Coronary artery (tissue), 2 donors: ENCODE measurements at places on chromosomes 7 and 10.

DNA sequence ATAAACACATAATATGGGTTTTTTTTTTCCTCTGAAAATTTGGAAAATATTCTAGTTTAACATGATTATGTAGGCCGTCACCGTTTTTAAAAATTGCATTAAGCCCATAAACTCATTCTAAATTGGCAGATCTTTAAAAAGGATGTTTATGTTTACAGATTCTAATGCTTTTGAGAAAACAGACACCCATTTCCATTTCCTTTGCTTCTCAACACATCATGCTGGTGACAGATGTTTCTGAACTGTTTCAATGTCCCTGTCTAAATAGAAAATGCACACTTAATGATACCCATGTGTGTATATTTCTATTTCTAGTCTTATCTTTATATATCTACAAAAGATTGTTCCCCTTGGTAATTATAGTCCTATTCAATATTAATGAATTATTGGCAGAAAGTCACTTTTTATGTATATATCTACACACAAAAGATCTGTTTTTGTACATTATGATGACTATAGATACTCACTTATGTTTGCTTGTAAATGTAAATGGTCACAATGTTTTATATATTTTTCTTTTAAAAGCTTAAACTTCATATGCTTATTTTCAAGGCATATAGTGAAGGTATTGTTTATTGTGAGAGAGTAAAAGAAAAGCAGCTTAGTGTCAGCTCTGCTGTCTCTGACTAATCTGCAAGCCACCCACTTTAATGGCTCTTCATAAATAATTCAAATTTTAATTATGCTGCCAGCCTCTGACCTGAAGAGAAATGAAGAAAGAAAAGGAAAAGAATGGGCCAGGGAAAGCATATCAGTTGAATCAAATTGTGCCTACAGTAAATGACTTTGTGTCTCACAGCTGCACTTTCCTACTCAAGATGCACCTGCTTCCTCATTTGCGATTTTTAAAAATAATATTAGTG, 179.4 kb downstream of the CACNA2D1 start:
- DNase-seq, result no peak

DNA sequence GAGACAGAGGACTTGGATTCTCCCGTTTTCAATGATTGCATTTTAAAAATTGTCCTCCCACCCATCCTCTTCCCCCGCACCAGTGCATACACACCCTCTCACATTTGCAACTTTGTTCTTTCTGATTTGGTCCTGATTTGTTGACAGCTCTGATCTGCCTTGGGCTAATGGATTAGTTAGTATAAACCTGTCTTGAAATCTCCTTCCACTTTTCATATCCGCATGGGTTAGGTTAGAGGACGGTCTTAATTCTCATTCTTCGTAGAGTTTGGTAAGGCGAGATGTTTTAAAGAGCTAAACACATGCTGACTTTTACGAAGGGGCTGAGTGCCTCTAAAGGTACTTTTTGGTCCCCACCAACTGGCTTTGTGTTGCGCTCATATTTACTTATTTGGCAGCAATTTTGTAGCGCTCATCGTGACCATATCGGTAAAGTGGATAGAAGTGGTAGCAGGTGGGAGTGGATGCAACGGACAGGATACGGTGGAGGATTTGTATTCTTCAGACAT, 1.1 kb downstream of the AHR start:
- DNase-seq, result no peak

DNA sequence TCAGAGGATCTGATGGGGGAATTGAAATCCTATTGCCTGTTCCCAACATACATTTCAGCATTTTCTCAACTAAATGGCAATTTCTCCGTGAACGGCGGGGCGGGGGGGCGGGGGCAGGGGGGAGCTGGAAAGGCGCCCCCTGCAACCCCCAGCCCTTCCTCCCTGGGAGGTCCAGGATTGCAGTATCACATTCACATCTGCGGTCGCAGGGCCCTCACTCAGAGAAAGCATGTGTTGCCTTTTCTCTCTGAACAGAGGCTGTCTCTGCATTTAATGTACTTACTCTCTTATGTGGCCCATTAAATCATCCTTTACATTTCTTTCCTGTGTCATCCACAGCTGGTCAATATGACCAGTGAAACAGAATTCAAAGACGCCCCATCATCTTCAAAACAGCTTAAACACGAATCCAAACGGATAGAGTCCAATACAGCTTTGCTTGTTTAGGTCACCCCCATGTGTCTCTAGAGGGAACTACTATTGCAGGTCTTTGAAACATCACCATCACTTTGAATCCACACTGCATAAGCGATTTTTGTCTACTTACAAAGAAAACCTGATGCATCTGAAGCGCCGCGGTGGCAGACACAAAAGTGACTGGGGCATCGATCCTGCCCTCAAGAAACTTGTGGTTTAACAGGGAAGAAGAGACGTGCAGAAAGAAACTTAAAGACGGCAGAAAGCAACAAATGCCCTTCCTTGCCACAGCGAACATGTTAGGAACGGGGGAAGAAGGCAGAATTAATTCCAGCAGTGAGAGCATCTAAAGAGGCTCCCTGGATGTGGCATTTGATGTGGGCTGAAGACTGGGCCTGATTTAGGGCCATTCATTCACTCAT, 17.0 kb upstream of the ECHDC3 start:
- no peak for DNase-seq

DNA sequence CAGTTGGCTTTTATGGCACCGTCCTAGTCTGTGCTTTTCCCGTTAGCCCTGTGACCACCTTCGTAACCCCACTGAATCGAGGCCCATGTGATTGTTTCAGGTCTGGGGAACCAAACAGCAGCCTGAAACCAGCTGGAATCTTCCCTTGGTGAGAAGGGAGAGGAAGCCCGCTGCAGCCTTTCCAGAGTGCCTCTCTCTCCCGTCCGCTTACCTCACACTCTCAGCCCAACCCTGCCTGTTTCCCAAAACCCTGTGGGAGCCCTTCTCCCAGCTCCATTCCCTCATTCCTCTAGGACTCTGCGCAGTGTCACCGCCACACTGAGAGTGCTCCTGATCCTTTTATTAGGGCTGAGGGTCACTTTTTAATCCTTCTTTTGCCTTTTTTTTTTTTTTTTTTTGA, 139.6 kb downstream of the WDR37 start:
- no peak for DNase-seq
